ENCODE measurements at places on chromosomes 7 and 10.

GRCh38 chr7:133941496-133941895, 185.6 kb upstream of the LRGUK start:
- no peak for DNase-seq

- no peak for DNase-seq
These were observed 12.2 kb downstream of the COMTD1 start for GRCh38 chr10:75223507-75223906.

- DNase-seq = no peak
These were observed 588.8 kb downstream of the INHBA start for GRCh38 chr7:41114131-41114530.

DNA sequence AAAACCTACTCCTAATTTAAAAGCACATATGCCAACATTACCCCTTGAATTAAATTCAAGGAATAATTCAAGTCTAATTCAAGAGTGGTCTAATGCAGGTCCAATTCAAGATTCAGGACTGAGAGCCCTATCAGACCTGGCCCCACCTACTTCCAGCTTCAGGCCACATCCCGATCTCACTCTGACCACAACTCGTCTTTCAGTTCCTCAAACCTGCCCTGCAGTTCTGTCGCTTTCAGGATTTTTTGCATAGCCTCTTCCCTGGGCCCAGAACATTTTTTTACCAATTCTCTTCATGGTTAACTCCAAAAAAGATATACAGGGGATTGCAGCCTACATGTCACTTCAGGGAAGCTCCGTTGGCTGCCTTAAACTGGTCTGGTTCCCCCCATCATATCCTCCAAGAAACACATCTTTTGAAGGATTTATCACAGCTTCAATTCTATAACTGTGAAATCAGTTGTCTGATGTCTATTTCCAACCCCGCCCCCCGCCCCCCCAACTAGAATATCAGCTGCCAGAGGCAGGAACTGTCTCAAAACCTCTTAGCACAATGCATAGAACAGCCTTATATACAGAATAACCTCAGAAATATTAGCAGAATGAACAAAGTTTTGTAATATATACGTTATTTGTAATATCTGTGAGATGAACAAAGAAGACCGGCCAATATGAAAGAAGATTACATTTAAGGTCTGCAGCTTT, 20.8 kb downstream of the CCDC6 start:
- DNase-seq = no peak

DNA sequence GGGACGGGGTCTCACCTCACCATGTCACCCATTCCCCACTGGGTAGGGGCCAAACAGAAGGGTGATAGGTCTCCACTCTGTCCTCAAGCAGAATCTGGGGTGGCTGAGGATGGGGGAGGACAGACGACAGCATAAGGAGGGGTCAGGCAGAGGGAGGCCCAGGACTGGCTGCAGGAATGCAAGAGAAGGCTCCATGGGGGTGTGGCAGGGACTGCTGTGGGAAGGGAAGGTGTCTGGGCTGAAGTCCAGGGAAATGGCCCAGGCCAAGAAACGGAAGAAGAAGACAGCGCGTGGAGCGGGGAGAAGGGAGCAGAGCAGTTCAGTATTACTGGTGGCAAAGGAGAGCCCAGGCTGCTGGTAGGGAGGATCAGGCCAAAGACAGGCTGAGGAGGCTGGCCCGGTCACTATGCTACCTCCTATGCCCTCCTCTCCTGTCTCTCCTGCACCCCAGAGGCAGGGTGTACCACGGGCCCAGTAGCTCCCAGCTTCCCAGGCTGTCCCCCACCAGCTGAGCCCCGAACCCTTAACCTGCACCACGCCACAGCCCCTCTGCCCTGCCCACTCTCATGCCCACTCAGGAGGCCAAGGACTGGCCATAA, 60.9 kb downstream of the GRB10 start:
- no peak for DNase-seq

DNA sequence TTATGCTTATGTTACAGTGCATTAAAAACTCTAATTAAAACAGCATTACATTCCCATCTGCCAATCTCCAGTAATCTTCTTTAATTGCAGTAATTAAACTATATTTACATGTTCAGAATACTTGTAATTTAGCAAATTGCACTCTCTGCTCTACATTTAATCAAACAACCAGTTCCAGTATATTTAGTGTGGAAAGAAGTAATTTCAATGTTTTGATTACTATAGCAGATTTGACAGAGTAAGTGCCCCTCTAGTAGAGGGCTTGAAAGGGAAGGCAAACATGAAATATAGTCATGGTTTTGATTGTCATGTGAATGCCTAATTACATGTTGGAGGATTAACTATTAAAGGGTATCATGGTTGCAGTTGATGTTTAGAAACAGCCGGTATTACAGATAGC, 739.7 kb downstream of the AUTS2 start:
- no peak for DNase-seq

- no peak for DNase-seq
These were observed 14.5 kb downstream of the BAZ1B start for GRCh38 chr7:73507556-73507955.

DNA sequence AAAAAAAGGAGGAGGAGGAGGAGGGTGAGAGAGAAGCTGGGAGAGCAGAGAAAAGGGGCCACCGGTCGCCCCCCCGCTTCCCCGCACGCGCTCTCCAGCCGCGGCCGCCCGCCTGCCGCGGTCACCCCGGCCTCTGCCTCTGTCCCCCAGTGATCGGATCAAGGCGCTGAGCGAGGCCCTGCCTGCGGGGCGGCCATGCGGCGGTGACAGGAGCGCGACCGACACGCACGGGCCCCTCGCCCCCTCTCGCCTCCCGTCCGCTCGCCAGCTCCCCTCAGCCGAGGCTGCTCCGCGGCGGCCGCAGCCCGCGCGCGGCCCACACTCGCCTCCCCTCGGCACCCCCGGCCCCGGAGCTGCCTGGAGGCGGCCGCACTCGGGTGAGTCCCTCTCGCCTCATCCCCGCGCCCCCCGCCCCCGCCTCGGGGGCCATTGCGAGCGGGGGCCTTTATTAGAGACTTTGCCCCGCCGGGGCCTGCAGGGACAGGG, at the start of gene GTF2I:
Gene GTF2I (plus strand): TSS at position 27 of the 486 bp plus-strand sequence. CDS start 31,411 bp downstream, outside the sequence.
- no peak for DNase-seq

DNA sequence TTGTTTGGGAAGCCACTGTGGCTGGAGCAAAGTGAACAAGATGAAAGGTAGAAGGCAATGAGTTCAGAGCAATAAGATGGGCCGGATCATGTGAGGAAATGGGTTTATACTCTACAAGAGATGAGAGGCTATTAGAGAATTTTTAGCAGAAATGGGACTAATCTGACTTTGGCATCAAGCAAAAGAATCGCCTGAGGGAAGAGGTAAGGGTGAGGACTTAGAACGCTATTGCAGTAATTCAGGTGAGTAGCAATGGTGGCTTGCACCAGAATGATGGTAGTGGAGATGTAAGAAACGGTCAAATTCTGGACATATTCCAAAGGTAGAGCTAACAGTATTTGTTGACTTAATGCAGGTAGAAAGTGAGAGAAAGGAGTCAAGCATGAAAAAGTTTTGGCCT, 29.5 kb upstream of the AKAP9 start:
- DNase-seq = no peak

DNA sequence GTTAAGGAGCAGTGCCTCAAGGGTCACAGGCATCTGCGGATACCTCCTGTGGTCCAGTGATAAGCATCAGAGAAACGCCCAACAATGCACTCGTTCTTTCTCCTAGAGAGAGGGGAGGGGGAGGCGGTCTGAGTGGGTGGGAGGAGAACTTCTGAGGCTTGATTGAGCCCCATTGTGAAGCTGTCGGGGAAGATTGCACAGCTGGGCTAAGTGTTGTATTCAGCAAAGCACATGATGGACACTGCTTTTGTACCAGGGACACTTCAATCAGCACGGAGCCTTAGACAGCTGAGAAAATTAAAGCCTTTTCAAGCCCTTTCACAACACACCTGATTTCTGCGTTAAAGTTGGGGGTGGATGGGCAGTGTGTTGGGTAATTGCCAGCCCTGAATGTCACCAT, 230.3 kb upstream of the GHITM start:
- DNase-seq = no peak

DNA sequence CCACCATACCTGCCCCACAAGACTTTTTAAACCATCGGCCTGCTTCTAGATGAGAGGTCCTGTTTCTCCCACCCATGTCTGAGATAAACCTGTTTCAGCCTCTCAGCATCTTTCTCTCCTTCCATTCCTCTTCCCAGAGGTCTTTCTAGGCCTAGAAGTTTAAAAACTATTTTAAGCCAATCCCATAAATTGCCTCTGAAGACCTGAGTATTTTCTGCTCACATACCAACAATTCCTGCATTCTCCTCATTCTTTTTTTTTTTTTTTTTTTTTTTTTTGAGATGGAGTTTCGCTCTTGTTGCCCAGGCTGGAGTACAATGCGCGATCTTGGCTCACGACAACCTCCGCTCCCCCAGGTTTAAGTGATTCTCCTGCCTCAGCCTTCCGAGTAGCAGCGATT, 262.9 kb upstream of the AUTS2 start:
- no peak for DNase-seq

- DNase-seq = no peak
These were observed 356.8 kb downstream of the CCSER2 start for GRCh38 chr10:84685047-84685660.

DNA sequence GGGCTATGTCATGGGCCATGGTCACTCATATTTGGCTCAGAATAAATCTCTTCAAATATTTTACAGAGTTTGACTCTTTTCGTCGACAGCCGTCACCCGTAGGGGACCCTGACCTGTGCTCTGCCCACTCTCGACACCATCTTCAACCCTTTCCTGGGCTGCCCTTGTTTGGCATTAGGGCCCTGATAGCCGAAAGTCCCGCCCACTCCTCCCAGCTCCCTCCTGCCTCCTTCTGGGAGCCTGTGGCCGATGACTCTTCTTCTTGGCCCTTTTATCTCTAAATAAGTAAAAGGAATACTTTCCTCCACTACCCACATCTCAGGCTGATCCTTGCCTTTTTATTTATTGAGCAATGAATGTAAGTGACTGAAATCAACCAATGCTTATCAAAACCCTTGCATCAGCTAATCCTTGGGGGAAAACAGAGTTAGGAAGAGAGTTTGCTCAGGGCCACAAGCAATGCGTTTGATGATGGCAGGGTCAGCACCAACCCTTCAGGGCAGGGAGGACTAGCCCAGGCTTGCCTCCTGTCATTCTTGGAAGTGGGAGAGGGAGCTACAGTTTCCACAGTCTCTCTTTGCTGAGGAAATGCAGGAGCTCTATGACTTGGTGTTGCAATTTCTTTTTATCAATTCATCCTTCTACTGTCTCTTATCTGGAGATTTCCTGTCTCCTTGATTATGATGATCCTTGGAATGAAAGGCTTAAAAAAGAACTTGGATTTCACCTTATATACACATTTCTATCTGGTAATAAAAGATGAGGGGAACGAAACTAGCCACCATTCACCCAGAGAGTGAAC, 218.2 kb upstream of the PODXL start:
- no peak for DNase-seq

DNA sequence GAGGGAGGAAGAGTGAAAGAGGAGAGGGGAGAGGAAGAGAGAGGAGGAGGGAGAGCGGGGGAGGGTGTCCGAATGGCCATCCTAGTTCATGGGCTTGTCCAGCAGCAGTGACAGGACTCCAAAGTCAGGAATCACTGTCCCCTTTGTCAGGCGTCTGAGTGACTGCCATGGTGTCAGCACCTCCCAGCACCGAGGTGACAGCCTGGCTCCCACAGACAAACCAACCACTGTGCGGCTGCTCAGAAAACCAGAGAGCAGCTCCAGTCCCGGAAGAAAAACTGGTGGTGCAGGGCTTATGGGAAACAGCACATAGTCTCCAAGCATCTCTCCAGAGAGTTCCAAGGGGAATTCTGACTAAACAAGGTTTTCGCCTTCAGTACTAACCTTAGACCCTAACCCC, 18.9 kb upstream of the FGFR2 start:
- DNase-seq = no peak

GRCh38 chr7:69373171-69374043, 224.9 kb upstream of the AUTS2 start:
- DNase-seq = no peak

- no peak for DNase-seq
These were observed 64.8 kb upstream of the YAE1 start for GRCh38 chr7:39501358-39501757.

DNA sequence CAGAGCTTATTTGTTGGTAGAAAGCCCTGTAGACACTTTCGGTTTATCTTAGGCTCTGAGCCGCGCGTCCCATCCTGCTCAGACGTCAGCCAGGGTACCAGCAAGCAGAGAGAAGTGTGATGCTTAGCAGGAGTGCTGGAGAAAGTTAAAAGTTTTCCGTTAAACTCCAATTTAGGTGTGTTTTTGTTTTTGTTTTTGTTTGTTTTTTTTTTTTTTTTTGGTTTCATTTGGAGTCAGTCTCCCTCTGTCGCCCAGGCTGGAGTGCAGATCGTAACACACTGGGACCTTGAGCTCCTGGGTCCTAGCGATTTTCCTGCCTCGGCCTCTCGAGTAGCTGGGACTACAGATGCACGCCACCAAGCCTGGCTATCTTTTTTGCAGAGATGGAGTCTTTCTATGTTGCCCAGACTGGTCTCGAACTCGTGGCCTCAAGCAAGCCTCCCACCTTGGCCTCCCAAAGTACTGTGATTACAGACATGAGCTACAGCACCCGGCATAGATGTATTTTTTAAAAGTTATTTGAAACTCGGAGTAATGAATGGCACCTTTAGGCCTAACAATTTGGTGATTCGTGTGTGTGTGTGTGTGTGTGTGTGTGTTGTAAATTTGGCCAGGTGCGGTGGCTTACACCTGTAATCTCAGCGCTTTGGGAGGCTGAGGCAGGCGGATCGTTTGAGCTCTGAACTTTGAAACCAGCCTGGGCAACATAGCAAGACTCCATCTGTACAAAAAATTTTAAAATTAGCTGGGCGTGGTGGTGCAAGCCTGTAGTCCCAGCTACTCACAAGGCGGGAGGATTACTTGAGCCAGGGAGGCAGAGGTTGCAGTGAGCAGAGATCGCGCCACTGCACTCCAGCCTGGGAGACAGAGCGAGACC, 1.3 kb upstream of the HIP1 start:
- DNase-seq = no peak

DNA sequence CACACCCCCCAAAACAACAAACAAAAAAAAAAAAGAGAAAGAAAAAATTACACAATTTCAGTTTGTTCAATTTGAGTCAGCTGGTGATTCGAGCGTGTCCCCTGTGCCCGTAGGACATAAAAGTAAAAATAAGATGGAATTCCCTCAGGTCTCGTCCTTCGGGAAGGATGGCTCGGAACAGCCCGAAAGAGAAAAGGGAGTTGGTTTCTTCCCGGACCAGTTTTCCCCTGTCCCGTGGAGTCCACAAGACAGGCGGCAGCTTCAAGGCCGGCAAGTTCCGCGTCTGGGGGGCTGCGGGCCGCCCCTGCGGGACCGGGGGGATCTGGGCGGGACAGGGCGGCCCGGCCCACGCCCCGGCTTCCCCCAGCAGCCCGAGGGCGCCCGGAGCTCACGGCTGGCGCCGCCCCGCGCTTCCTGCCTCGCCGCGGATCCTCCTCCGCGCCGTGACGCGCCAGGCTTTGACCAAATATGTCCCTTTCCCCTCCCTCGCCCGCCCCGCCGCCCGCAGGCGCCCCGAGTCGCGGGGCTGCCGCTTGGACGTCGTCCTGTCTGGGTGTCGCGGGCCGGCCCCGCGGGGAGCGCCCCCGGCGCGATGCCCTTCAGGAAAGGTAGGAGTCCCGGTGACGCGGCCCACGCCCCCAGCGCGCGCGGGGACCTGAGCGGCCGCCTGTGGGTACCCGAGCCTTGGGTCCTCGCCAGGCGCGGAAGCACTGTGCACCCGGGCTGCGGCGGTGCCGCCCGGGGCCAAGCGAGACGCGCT, 55.8 kb downstream of the RBM17 start:
- no peak for DNase-seq

Data from HS-27A (cell line).